ENCODE measurements at places on chromosomes 12 and 14.

DNA sequence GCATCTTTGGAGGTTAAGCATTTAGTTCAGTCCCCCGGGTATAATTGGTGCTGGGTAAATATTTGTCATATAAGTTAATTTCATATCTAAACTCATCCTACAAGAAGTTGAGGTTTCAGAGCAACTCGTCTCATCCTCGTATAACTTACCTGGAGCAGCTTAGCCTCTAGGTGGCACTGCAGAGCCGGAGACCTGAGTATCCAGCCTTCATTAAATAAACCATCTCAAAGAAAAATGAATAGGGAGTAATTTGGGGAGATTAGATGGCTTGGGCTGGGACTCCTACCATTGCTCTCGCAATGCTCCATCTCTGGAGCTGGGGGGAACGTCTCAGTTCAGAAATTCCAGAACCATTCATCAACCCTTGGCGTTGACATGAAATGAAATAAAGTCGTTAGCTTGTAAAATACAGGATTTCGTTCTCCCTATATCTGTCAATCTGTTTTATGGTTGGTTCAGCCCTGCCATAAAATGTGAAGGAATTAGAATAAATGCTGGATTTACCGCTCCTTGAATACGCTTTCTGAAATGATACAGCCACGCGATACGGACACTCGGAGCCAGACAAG lies 122.9 kb upstream of the TMEM132D start:
- peak; percentile 25 for DNase-seq

DNA sequence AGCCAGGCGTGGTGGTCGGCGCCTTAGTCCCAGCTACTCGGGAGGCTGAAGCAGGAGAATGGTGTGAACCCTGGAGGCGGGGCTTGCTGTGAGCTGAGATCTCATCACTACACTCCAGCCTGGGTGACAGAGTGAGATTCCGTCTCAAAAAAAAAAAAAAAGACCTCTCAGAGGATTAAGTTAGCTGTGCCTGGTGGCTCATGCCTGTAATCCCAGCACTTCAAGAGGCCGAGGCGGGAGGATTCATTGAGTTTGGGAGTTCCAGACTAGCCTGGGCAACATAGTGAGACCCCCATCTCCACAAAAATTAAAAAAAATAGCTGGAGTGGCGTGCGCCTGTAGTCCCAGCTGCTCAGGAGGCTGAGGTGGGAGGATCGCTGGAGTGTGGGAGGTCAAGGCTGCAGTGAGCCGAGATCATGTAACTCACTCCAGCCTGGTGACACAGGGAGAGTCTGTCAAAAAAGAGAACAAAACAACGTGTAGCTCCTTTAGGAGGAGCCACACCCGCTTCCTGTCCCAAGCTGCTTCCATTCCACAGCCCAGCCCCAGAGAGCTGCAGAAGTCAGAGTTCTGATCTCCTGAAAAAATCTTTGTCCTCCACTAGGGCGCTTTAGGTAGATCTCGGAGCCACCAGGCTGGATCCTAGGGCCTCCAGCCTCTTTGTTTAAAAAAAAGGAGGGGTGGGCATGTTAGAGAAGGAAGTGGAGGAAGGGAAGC lies 11.5 kb upstream of the ULK1 start:
- no peak for DNase-seq

GRCh38 chr14:97442363-97442762 lies 645.2 kb downstream of the VRK1 start:
- DNase-seq, result no peak

DNA sequence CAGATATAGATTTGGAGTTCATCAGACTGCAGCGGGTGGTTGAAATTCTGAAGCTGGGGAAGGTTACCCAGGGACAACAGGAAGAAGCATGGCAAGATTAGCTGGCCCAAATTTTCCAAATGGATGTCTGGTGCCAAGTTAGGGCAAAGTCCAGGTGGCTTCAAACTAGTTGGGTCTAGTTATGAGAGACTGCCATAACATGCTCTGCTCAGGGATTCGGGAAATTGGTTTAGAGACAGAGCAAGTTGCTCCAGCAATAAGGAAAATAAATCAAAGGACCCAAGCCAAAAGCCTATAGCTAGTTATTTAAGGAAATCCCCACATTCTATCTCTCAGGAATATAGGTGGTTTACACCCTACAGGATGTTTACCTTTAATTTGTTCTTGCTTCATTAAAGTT lies 125.7 kb upstream of the BTG1 start:
- DNase-seq, result no peak

DNA sequence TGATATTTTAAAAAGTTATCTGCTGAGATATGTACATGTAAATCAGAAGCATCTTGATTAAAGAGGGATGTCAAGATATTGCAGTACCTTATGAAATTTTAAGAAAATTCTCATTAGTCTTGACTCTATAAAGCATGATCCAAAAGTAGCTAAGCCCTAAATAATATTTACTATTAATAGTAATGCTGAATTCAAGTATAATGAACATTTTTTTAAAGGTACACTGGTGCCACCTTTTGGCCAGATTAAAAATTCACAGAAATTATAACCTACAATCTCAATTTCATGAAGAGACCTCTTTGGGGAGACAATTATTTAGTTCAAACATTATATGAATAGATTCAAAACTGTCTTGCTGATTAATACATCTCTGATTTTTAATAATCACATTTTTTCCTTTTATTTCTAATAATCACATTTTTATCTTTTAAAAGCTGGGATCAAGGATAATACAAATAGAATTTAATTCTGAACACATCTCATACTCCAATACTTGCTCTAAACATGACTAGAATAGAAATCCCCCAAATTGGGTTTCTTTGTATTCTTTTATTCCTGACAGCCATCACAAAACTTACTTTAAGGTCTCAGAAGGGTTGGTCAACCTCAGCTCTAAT lies 13.4 kb downstream of the AKAP5 start:
- DNase-seq, result no peak

- no peak for DNase-seq
Observed at GRCh38 chr14:96978525-96979272, 181.5 kb downstream of the VRK1 start.

GRCh38 chr14:77903221-77903620 lies 103.3 kb downstream of the ADCK1 start:
- no peak for DNase-seq

- DNase-seq, result no peak
Observed at GRCh38 chr14:68525516-68525915, 267.4 kb downstream of the ZFP36L1 start.

DNA sequence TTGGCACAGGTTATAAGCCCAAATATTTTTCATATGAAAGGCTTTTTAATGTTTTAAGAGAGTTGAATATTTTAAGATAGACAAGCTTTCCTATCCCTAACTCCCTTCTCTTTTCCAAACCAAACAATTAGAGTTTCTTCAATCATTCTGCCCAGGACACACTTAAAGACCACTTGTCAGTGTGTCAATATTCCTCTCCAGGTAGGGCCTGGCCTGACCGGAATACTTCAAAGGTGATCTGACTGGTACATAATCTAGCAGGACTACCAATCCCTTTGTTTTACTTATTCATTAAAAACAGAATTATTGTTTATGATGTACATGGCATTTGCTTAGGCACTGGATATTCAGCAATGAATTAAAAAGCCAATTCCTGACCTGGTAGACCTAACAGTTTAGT lies 24.2 kb upstream of the SNRPF start:
- no peak for DNase-seq

DNA sequence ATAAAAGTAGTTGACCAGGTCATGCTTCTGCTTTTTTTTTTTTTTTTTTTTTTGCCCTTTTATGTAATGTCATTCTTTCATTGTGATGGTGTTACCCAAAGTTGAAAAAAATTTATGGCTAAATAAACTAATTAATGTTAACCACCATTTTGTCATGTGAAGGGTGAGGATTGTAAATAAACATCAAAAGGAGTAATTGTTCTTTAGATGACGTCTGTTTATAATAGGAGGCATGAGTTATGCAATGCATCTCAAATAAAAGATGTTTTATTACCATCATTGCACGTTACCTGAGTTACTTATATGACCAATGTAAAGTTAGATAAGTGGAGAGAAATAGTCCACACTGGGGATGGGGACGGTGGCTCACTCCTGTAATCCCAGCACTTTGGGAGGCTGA lies 349.9 kb upstream of the PDE3A start:
- no peak for DNase-seq

DNA sequence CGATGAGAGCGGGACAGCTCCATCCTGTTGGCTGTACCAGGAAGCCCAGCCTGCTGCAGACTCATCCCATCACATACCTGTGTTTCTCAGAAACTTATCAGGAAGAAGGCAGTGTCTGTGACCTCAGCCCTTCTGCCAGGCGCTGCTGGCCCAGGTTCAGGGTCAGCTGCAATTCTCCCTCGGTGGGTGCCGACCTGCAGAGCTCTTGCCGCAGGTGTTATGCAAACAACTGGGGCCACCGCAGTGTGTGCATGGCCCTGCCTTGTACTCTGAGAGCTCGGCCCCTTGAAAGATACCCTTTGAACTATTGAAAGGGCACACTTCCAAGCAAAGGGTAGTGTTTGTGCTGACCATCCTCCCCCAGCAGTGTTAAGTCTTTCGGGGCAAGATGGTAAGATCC lies 322.2 kb upstream of the DIO3 start:
- no peak for DNase-seq

DNA sequence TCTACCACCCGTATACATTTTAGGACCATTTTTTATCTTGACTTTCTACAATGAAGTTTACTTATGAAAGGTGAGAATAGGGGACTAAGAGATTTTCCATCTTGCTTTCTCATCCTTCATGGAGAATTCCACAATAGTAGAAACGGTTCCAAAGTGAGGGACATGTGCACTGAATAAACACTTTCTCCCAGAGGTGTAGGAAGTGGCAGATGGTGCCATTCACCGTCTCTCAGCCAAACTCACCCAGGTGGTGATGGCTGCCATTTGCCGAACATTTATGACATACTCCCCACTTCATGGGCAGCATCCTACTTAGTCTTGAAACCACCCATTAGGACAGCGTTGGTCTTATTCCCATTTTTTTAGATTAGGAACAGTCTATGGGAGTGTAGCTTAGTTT lies 540.5 kb downstream of the DIO2 start:
- DNase-seq, result no peak

GRCh38 chr12:114030451-114030850 lies 64.3 kb upstream of the RBM19 start:
- no peak for DNase-seq

DNA sequence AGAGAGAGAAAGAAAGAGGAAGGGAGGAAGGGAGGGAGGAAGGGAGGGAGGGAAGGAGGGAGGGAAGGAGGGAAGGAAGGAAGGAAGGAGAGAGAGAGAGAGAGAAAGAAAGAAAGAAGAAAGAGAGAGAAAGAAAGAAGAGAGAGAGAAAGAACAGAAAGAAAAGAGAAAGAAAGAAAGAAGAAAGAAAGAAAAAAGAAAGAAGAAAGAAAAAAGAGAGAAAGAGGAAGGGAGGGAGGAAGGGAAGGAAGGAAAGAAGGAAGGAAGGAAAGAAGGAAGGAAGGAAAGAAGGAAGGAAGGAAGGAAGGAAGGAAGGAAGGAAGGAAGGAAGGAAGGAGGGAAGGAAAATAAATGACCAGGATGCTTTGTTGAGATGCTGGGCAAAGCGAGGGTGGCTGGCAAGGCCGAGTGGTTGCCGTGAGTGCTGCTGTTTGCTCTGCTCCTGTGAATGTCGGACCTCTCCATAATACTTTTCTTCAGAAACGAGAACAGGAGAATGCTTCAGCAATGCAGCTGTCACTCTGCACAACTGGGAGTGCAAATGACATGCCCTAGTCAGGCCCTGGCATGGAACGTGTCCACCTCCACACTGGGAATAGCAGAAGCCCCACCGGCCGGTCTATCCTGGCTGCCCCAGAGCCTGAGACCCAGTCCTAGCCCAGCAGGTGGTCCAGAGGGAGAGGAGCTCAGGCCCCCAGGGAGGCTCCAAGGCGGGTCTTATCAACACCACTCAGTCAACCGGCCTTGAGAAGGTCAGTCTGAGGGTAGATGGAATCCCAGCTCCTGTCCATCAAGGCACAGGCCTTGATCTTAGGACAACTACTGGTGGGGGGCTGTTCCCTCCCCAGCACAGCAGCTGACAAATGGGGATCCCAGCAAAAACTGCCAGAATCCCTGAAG lies 25.1 kb upstream of the EIF5 start:
- no peak for DNase-seq

- DNase-seq, result no peak
Observed at GRCh38 chr14:93905623-93906022, 21.5 kb upstream of the FAM181A start.

DNA sequence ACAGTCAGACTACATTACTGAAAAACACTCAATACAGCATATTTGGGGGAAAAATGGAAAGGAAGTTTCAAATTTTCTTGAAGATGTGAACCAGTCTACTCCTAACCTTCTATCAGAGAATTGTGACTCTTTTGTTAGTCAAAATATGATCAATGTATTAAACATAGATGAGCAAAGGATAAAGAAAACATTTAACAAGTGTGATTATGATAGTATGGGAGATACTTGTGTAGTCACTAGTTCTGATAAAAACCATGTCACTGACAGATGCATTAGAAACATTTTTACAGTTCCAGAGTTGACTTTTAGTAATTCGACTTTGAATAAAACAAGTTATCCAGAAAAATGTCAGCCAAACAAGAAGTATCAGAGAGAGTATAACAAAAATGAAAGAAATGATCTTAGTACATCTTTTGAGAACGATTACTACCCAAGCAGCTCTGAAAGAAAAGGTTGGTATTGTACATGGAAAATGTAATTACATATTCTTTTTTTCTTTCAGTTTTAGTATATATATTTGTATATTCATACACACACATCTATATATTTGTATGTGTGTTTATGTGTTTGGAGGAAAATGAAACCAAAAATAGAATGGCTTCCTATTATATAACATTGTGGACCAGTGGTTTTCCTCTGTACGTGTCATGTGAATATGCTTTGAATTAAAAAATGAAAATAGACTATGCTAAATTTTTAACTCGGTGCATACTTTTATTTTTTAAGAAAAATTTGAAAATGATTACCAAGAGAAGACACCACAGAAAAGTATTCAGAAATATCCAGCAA lies 63.3 kb upstream of the ABCD2 start:
- no peak for DNase-seq

DNA sequence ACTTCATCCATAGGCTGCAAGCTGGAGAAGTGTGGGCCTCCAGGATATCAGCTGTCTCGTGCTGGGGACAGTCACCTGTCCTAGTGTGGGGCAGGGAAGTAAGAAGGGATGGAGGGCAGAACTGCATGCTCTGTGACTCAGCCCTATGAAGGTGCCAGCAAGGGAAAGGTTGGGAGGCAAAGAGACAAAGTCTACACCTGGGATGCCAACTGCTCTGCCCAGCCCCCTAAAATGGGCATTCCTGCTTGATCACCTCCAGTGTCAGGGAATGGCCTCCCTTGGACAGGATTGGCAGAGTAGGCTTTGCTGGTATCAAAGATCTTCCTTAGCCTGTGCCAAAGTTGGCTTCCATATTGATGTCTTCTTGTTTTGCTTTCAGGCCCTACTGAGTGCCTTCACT lies 335.0 kb downstream of the BCL11B start:
- DNase-seq, result no peak

- no peak for DNase-seq
Observed at GRCh38 chr12:122999196-122999946, 18.9 kb downstream of the ARL6IP4 start.

DNA sequence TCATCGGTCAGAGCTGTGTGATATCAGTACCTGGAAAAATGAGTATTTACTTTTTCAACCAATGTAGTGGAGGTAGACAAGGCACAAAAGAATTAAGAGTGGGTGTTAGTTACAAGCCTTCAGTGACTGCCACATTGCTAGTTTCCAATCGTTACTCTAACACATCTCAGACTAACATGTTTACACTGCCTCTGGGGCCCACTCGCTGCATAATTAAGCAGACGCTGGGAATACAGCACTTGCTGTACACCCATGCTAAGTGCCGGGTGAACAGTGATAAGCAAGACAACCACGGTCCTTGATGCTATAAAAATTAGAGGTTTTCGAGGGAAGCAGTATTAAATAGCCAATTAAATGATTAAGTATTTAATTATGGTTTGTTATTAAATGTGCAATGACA lies 1147.6 kb downstream of the AACS start:
- no peak for DNase-seq

GRCh38 chr12:3365463-3366411 lies 125.3 kb upstream of the PRMT8 start:
- no peak for DNase-seq
